ENCODE measurements at places on chromosomes 1 and 21.
A peak's percentile ranks its signal among the peaks of the same experiment; 100 is the strongest.

DNA sequence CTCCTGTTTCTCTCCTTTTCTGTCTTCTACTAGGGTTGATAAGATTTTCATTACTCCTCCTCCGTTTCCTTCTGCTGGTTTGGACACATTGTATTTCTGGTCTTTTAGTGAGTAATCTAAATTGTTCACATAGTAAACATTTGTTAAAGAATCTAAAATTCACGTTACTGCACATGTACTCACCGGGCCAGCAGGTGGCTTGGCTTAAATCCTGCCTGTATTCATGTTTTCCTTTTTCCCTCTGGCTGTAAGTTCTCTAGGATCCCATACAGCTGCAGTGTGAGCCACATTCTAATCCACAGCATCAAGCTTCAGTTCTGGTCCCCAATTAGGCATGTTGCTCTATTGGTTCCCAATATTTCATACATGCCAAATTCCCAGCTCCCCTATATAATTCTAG is 958.3 kb downstream of the ADGRL2 start:
- no peak for DNase-seq

GRCh38 chr1:33094971-33095604 is 14.1 kb downstream of the AZIN2 start:
- DNase-seq = peak; percentile 93

GRCh38 chr1:247322442-247322841 is 9.2 kb downstream of the ZNF496 start:
- DNase-seq = no peak

DNA sequence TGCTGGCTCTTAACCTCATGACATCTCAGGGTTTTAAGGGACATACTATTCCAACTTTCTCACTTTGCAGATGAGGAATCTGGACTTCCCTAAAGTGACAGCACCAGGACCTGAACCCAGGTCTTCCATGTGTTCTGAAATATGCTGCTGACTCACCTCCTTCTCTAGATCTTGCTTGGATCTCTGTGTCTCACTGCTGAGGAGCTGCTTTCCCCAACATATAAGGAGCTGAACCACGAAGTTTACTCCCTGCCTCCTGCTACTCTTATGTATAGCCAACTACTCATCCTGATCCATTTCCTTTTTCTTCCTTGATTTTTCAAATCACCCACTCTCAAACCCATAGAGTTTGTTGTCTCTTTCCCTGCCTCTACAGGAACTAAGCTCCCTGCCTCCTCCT is 38.2 kb downstream of the ALG14 start:
- DNase-seq = no peak

DNA sequence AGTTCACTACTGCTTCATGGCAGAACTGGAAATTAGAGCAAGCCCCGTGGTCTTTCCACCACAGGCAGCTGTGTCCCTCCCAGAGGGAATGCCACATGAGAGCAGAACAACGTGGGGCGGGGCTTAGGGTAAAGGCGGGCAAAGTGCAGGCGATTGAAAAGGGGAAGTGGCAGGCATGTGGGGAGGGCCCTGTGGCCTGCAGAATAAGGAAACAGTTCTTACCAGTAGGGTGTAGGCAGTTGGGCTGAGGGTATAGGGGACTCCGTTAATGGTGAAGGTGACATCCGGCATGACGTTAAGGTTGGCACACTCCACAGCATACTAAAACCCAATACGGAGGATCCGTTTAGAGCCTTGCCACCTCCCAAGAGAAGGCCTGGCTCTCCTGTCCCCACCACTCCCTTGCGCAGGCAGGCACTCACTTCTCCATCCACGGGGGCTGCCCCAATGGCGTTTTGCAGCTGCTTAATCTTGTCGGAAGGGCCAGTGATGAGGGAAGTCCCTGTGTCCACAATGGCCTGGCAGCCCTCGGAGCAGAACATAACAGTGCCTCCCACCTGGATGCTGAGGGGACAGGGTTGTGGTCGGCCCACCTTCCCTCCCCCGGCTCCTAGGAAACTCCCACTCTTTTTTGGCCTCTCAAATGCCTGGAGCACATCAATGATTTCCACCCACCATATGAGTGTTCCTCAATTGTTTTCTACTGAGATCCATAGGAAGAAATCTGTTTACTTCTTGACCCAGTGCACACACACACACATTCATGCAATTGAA is 9.1 kb upstream of the RAB7B start:
- DNase-seq = peak; percentile 73

GRCh38 chr1:44801491-44802305 is 1.5 kb downstream of the PLK3 start:
- no peak for DNase-seq

DNA sequence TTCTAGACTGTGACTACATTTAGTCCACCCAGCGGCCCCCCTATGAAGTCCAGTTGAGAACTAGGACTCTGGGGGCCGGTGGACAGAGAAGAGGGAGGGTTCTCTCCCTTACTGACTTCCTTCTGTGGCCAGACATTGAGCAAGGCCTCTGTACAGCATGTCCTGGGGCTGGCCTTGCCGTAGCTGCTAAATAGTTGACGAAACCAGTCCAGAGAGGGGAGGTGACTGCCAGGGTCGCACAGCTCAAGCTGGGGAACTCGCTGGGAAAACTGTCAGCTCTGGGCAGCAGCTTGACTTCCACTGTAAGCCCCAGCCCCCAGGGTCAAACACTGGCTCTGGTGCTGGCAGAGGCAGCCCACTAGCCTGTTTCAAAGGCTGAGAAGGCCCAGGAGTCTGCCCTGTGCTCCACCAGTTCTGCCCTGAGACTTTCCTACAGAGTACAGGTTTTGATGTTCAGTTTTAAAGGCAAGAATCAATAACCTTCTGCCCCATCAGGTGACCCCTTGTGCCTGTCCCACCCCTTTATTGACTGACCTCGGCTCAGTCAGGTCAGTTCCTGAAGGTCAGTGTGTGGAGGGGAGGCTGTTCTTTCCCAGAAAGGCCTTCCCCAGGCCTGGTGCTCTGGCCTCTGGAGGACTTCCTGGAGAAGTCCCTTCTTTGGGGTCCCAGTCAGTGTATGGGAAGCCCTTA is 14.1 kb downstream of the PCSK9 start:
- no peak for DNase-seq
